PC-9 (cell line): ENCODE measurements at places on chromosomes 7 and 10. TPM values are rescaled to one million over a fixed set of nuclear protein-coding genes. Genes with fewer than 3 reads are reported as not detected.

Gene CALML3
- total RNA-seq: not detected in 2 replicates

Gene MTERF1
- 16.9 and 17.5 TPM in 2 replicates for total RNA-seq

Gene PALD1
- total RNA-seq: 5.2 and 7.5 TPM in 2 replicates

Gene LIPJ
- total RNA-seq: not detected in 2 replicates

Gene GBX1
- not detected in 2 replicates for total RNA-seq

GRCh38 chr7:3725155-3726059, 424.4 kb downstream of the SDK1 start:
- H3K27ac ChIP-seq: no peak overlapping the region
- H3K4me1 ChIP-seq: no peaks in the 10 kb centered on the region
- H3K4me3 ChIP-seq: no peak overlapping the region
- H3K27me3 ChIP-seq: peaks cover 50% of the 10 kb centered on the region
- DNase-seq: no peak

DNA sequence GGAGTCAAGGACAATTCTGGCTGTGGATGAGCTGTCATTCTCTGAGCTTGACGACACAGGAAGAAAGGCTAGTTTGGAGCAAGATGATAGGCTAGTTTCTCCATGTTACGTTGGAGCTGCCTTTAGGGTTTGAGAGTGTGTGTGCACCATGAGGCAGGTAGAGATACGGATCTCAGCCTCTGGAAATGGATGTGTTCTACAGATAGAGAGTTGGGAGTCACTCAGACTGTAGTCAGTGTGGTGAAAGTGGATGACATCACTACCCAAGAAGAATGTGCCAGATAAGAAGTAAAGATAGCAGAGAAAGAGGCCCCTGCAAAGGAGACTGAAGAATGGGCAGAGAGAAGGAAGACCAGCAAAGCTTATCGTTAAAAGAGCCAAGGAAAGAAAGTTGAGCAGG, 42.4 kb downstream of the PNLIPRP3 start:
- no peaks in the 10 kb centered on the region for H3K4me1 ChIP-seq
- H3K36me3 ChIP-seq: no peaks in the 10 kb centered on the region
- H3K4me3 ChIP-seq: no peak overlapping the region
- no peak overlapping the region for H3K27ac ChIP-seq

- H3K27ac ChIP-seq: peak overlapping the region; percentile 89
- peak overlapping the region; percentile 31; the same call in 1 of the 2 replicates for H3K4me3 ChIP-seq
- DNase-seq: peak; percentile 92
- H3K27me3 ChIP-seq: no peaks in the 10 kb centered on the region
- H3K4me1 ChIP-seq: peaks cover 79% of the 10 kb centered on the region
Observed at GRCh38 chr10:117365612-117366011, 9.6 kb downstream of the PDZD8 start.

DNA sequence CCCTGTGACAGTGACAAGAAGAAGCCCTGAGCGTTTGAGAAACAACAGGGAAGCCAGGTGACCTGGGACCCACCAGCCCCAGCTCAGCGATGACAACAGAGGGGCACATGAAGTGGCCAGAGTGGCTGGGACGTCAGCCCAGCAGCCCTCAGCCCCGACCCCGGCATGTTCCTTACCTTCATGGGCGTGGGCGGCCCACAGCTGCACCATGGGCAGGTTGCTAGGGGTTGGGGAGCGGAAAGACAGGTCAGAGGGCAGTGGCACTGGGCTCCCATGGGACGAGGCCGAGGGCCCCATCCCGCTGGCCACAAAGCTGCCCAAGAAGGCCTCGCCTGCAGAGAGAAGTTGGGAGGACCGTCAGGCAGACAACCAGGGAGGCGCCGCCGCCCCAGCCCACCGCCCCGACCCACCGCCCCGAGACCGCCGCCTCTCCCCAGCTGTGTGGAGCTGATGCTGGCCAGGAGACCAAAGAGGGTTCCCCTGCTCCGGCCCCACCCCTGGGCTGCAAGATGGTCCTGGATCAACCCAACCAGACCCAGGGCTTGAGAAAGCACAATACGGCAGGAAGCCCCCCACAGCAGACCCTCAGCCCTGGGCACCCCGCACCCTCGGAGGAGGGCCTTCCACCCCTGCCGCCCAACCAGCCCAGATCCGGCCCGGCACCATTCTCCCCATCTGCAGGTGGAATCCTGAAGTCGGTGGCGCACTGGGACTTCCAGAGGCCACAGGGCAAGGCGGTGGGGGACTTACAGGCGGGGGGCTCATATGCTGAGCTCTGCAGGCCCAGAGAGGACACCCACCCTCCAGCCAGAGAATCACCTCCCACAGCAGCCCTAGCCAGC, 29.1 kb downstream of the TNRC18 start:
- peaks cover 18% of the 10 kb centered on the region for H3K4me1 ChIP-seq
- no peak overlapping the region for H3K27ac ChIP-seq
- no peaks in the 10 kb centered on the region for H3K27me3 ChIP-seq
- peaks cover 29% of the 10 kb centered on the region for H3K36me3 ChIP-seq
- no peak for DNase-seq
- no peak overlapping the region for H3K4me3 ChIP-seq

DNA sequence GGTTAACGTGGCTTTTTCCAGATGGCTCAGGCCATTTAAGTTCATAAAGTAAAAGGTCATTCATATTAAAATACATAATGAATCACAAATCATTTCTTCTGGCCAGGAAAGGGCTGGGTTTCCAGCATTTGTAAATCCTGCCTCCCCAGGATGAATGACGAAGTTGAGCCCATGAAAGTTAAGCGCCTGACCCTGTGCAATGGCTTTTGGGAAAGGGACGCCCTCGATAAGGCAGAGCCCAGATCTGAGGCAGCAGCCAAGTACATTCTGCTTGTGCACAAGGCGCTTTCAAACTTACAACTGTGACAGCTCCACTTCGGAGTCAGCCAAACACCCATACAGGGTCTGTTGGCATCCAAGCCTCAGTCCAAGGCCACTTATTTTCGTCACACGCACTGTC, 2.8 kb downstream of the GIMAP6 start:
- H3K4me3 ChIP-seq: no peak overlapping the region
- H3K36me3 ChIP-seq: no peaks in the 10 kb centered on the region
- no peaks in the 10 kb centered on the region for H3K4me1 ChIP-seq
- DNase-seq: no peak
- peaks cover 39% of the 10 kb centered on the region for H3K27me3 ChIP-seq
- no peak overlapping the region for H3K27ac ChIP-seq

GRCh38 chr10:93495654-93496321, 624 bp upstream of the CEP55 start:
- peak overlapping the region; percentile 58 for H3K4me3 ChIP-seq
- H3K27me3 ChIP-seq: no peaks in the 10 kb centered on the region
- no peaks in the 10 kb centered on the region for H3K36me3 ChIP-seq
- no peaks in the 10 kb centered on the region for H3K4me1 ChIP-seq
- no peak for DNase-seq
- H3K27ac ChIP-seq: no peak overlapping the region

DNA sequence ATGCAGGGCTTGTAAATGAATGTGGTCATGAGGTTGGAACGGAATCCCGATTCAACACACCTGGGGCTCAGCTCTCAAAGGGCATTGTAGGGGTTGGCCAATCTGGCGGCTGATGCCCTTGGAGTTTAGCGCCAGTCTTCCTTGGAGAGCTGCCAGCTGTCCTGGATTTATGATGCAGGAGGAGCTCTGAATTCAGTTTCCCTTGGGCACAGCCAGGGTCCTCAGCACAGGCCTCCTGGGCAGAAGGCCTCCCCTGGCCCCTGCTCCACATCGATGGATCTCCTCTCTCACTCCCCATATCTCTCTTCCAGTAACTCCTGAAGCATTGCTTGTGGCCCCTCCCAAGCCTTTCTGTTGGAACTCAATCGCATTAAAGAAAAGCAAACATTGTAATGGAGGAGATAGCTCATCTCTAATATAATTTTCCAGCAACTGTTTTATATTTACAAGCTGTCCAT, 985 bp upstream of the CYTH3 start:
- no peaks in the 10 kb centered on the region for H3K27me3 ChIP-seq
- H3K27ac ChIP-seq: no peak overlapping the region
- peak overlapping the region; percentile 63; the same call in 1 of the 2 replicates for H3K4me3 ChIP-seq
- peak; percentile 51 for DNase-seq
- H3K36me3 ChIP-seq: no peaks in the 10 kb centered on the region

DNA sequence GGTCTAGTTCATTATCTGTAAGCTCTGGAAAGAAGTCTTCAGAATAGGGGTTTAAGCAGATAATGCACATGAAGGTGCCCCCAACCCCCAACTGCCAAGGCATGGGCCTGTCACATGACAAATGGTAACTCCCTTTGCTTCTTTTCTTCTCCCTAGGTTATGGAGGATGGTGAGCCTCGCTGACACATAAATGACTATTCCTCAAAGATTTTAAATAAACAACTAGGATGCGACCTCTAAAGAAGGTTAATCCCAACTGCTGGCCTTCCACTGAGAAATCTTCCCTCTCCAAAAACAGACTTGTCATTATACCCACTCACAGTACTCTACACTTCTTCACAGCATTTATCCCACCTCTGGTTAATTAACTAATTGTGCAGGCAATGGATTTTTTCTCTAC, 75.7 kb upstream of the FAM133B start:
- H3K36me3 ChIP-seq: 0 out of 2 replicates have a peak, but pooled peaks cover 4% of the 10 kb centered on the region
- H3K27ac ChIP-seq: no peak overlapping the region
- H3K4me3 ChIP-seq: no peak overlapping the region
- DNase-seq: no peak
- H3K4me1 ChIP-seq: no peaks in the 10 kb centered on the region

GRCh38 chr10:125144693-125145623, 15.4 kb downstream of the CTBP2 start:
- H3K36me3 ChIP-seq: 0 out of 2 replicates have a peak, but pooled peaks cover 4% of the 10 kb centered on the region
- DNase-seq: no peak
- H3K27me3 ChIP-seq: no peaks in the 10 kb centered on the region
- H3K27ac ChIP-seq: no peak overlapping the region
- no peak overlapping the region for H3K4me3 ChIP-seq
- no peaks in the 10 kb centered on the region for H3K4me1 ChIP-seq

- no peak overlapping the region for H3K27ac ChIP-seq
- no peaks in the 10 kb centered on the region for H3K27me3 ChIP-seq
- H3K4me3 ChIP-seq: no peak overlapping the region
- 0 out of 2 replicates have a peak, but pooled peaks cover 5% of the 10 kb centered on the region for H3K36me3 ChIP-seq
- no peaks in the 10 kb centered on the region for H3K4me1 ChIP-seq
- DNase-seq: no peak
Observed at GRCh38 chr7:139693651-139694388, 84.0 kb downstream of the HIPK2 start.

- H3K36me3 ChIP-seq: no peaks in the 10 kb centered on the region
- H3K4me3 ChIP-seq: no peak overlapping the region
- DNase-seq: no peak
Observed at GRCh38 chr7:119562839-119563238, 710.1 kb upstream of the KCND2 start.

DNA sequence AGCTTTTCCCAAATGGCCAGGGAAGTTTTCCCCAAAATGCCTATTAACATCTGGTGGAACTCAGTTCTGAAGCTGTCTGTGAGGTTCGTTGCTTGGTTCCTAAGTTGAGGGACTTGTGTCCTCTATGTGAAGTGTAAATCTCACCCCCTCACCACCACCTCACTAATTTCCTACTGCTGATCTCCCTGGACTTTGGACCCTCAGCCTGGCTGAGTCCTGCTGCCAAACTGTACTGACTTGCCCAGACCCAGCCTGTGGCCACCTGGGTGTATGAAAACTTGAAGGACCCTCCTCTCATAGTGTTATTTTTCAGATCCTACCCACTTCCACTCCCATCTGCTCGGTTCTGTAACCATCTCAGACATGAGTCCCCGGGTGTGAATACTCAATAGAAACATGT, 94.9 kb downstream of the MET start:
- no peak overlapping the region for H3K4me3 ChIP-seq
- H3K4me1 ChIP-seq: peaks cover 11% of the 10 kb centered on the region
- DNase-seq: no peak
- H3K27ac ChIP-seq: no peak overlapping the region
